Uterine smooth muscle cell (primary cell): ENCODE measurements at places on chromosomes 1 and 21. TPM values are rescaled to one million over a fixed set of nuclear protein-coding genes. Genes with fewer than 3 reads are reported as not detected.

The FALEC gene
- 0.25 and 0.77 TPM in 2 replicates for total RNA-seq

The CLCA4 gene
- not detected in 2 replicates for total RNA-seq

The OR6K3 gene
- total RNA-seq: 0.12 TPM in 1 of 2 replicates, not detected in the other

The HEYL gene
- total RNA-seq: 0.12 TPM in 1 of 2 replicates, not detected in the other

The IFT25 gene
- 23.0 and 24.8 TPM in 2 replicates for total RNA-seq

The VASH2 gene
- 0.11 and 0.37 TPM in 2 replicates for total RNA-seq

The RUNX3 gene
- total RNA-seq: under 0.01 TPM in 1 of 2 replicates, not detected in the other

The MAP10 gene
- total RNA-seq: 2.7 and 3.1 TPM in 2 replicates

The ARPC5 gene
- total RNA-seq: 231 and 257 TPM in 2 replicates

The CFHR2 gene
- total RNA-seq: not detected in 2 replicates

The CD1B gene
- not detected in 2 replicates for total RNA-seq

The FYB2 gene
- total RNA-seq: not detected in 2 replicates

The NPL gene
- total RNA-seq: 2.0 and 2.1 TPM in 2 replicates

The GJC2 gene
- total RNA-seq: 7.4 and 9.7 TPM in 2 replicates
